ENCODE measurements at places on chromosomes 1 and 21.

DNA sequence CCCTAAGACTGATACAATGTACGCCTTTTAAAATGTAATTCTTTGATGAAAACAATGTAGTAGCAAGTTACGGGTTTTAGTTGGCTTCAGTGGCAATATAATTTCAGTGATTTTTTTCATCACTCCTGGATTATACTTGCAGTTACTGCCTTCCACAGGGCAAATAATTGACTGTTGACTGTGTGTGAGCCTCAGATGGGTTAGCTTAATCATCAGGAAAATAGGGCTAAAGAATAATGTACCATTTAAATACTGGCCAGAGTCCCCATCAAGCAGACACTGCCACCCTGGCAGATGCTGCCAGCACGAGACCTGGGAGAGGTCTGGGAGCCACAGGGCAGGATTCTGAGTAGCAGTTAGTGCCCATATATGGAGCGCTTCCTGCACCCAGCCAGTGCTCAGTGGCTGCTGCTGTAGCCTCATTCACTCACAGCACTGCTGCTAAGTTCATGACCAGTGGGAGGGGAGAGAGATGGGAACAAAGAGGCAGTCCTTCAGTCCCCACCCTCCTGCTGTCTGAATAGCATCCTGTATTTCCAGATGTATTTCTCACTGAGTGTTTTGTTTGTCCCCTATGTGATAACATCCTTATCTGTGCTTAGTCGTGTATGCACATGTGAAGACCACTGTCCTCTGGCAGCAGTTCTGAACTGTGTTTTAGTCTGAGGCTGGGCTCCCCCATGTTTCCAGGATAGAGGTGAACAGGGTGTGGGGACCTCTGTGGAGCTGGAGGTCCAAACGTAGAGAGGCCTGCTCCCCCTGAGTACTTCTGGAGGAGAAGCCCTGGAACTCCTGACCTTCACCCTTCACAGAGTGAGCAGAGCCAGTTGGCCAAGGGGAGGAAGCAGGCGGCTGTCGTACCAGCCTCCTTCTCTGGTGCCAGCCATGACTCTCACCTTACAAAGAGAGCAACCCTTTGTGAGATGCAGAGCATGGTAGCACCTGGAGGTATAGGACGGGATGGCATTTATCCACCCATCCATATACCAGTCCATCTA, 80.4 kb downstream of the ADARB1 start:
- no peaks in the 10 kb centered on the region for H3K36me3 ChIP-seq
- no peak for DNase-seq
- H3K27ac ChIP-seq, result no peak overlapping the region

- peaks cover 35% of the 10 kb centered on the region for H3K4me1 ChIP-seq
- H3K27me3 ChIP-seq, result no peaks in the 10 kb centered on the region
- peaks cover 7% of the 10 kb centered on the region for H3K36me3 ChIP-seq
These were observed 613 bp downstream of the ZFYVE9 start for GRCh38 chr1:52142220-52143183.

GRCh38 chr21:27741736-27742135, 774.8 kb upstream of the ADAMTS5 start:
- H3K36me3 ChIP-seq, result peaks cover 2% of the 10 kb centered on the region
- no peaks in the 10 kb centered on the region for H3K4me1 ChIP-seq
- H3K4me3 ChIP-seq, result no peak overlapping the region
- DNase-seq, result no peak
- H3K27ac ChIP-seq, result no peak overlapping the region

DNA sequence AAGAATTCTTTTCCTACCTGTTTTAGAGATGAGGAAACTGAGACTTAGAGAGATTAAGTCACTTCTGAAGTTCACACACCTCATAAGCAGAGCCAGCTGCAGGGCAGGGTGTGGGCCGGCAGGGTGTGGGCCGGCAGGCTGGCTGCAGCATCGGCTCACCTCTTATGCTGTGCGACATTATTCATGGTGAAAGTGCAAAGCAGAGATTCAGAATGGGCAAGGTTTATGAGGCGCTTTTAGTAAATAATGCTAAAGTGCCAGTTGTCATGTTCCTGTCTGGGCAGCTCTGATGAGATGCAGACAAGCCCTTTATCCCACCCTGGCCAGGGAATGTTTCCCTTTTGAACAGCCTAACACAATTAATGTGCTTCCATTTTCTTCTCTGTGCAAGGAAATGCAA, 14.6 kb downstream of the MAB21L3 start:
- no peak overlapping the region for H3K4me3 ChIP-seq
- H3K4me1 ChIP-seq, result peaks cover 16% of the 10 kb centered on the region
- H3K27ac ChIP-seq, result no peak overlapping the region
- DNase-seq, result no peak
- H3K36me3 ChIP-seq, result no peaks in the 10 kb centered on the region
- peaks cover 25% of the 10 kb centered on the region for H3K27me3 ChIP-seq

DNA sequence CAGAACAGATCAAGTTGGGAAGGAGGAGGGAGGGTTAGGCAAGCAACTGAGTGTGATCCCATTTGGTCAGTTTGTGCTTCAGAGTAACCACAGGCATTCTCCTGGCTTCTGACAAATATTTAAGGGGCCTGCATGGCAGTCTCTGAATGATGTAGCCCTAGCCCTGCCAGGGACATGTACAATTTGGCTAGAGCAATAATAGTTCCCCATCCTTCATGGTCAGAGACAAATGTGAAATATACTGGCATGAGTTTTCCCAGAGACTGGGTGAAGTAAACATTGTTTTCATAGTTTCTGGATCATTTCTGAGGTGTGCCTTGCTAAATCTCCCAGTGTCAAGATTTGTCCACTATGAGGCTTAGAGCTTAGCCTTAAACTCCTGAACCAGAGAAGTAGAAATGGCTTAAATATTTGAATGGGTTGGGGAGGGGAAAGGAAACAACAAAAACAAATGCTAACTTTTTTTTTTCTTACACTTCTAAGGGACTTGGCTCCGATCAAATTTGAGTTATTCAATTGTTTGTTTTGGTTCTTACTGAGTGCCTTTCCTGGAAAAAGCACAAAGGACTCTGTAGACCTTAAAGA, 42.0 kb upstream of the UBE2U start:
- no peaks in the 10 kb centered on the region for H3K4me1 ChIP-seq
- no peak for DNase-seq

Data from central memory CD8-positive, alpha-beta T cell (primary cell).